ENCODE measurements at places on chromosomes 12 and 14. TPM values are rescaled to one million over a fixed set of nuclear protein-coding genes. Genes with fewer than 3 reads are reported as not detected.

The KRT6C gene
- total RNA-seq: not detected

GRCh38 chr14:36028665-36029064, 147.9 kb downstream of the PTCSC3 start:
- DNase-seq: no peak

The INSM2 gene
- not detected for total RNA-seq

DNA sequence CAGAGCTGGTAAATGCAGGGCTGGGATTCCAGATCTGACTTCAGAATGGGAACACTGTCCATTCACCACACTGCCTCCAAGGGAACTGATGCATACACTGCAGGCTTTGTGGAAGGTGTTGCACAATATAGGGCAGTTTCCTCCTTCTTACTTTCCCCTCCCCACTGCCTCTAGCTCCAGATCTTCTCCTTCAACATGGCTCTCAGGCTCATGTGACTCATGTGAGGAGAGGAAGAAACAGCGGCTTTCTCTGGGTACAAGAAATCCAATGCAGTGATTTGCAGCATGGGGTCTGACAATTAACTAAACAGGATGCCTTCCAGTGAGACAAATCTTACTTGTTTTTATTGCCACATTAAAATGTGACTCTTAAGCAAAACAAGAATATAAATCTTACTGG, 447.6 kb upstream of the CCDC196 start:
- DNase-seq: no peak

The HOXC5 gene
- 1.8 TPM for total RNA-seq
